ENCODE measurements at places on chromosomes 16 and 17.

GRCh38 chr16:1729445-1729844, 23.4 kb downstream of the MAPK8IP3 start:
- no peak for DNase-seq

DNA sequence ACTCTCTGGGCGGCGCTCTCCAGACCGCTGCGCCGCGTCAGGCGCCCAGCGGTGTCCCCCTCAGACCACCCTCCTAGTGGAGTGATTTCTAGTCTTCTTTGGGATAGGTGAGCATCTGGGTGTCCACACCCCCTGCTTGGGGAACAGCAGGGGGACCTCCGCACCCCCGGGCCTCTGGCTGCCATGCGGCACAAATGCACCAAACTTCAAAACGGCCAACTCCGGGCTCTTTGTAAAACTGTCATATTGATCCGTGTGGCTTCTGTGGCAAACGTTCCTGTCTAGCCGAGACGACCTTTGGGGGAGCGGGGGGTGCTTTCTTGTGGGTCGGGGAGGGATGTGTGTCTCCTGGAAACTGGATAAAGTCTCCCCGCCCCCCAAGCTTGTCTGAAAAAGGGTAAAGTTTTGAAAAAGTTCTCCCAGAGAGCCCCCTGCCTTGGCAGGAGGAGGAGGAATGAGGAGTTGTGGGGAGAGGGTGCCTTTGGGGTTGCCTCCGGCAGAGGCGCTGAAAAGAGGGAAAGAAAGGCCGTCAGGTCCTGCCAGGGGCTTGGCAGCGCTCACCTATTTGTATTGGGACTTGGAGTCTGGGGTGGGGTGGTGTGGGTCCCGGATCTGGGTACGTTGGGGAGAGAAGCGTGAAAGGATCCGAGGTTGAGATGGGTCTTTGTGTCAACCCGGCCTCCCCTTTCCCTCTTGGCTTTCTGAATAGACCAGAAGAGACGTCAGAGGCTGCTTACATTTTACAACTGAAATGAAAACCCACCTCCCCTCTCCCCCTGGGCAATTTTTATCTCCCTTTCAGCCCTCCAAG, 2.2 kb upstream of the CHD3 start:
- DNase-seq, result peak; percentile 20

GRCh38 chr17:27473748-27474609, 17.7 kb downstream of the KSR1 start:
- DNase-seq, result no peak

DNA sequence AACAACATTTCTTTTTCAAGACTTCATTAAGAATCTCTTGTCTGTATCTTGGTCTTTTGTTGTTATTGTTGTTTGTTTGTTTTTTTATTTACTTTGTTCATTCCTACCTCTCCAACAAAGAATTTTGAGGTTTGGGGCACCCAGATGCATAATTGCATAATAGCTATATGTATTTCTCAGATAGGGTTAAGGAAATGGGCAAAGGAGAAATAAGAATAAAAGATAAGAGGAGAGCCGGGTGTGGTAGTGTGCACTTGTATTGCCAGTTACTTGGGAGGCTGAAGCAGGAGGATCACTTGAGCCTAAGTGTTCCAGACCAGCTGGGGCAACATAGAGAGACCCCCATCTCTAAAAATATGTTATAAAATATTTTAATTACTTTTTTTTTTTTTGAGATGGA, 30.5 kb downstream of the CDH1 start:
- no peak for DNase-seq

- peak; percentile 28 for DNase-seq
Observed at GRCh38 chr16:2223942-2224486, 623 bp downstream of the E4F1 start.

DNA sequence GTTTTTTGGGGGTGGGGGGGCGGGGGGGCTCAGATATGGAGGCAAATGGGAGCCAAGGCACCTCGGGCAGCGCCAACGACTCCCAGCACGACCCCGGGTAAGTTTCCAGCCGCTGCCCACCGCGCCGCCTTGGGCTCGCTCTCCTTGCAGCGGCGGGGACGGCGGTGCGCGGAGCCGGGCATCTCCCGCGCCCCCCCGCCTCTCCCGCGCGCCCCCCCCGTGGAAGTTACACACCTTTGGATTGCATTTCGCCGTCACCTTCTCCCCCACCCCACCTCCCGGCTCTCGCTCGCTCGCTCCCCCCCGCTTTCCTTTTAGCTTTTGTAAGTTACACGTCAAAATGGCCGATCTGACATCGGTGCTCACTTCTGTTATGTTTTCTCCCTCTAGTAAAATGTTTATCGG, 387 bp downstream of the MSI2 start:
- DNase-seq, result no peak
